ENCODE measurements at places on chromosomes 2 and 18.

- DNase-seq, result no peak
Observed at GRCh38 chr2:199458806-199459285, 1.1 kb upstream of the SATB2 start.

DNA sequence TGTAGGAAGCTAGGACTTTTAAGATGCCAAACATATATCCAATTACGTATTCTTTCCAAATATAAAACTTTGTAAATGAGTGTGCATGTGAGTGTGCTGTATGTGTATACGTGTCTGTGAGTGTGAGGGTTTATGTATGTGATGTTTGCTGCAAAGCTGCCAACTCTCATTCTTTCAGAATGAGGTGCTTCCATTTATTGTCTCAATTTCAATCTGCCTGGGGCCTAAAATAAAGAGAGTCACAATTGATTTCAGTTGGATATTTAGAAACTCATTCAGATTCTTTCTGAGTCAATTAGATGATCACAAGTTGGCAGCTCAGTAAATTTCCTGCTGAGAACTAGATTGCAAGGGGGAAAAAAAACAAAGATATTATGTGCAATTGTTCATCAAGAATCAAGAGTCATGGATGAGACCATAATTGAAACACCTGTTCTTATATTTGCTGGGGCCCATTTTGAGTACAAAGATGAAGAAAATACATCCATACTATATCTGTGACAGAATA, 621.2 kb upstream of the ACVR2A start:
- DNase-seq, result no peak

DNA sequence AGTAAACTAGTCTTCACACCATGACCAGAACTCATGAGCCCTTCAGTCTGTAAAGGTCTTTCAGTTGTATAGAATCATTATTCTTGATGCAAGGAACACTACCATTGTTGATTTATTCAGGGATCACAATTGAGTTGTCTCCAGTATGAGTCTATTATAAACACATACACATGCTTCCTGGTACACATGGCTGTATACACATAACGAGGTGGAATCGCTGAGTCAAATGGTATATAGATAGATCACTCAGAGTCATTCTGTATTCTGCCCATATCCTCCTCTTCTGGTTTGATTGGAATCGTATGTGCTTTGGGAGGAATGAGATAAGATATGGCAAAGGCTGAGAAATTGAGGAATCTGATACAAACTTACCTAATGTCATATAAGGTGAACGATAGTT, 216.0 kb downstream of the UBE2E3 start:
- DNase-seq, result no peak

DNA sequence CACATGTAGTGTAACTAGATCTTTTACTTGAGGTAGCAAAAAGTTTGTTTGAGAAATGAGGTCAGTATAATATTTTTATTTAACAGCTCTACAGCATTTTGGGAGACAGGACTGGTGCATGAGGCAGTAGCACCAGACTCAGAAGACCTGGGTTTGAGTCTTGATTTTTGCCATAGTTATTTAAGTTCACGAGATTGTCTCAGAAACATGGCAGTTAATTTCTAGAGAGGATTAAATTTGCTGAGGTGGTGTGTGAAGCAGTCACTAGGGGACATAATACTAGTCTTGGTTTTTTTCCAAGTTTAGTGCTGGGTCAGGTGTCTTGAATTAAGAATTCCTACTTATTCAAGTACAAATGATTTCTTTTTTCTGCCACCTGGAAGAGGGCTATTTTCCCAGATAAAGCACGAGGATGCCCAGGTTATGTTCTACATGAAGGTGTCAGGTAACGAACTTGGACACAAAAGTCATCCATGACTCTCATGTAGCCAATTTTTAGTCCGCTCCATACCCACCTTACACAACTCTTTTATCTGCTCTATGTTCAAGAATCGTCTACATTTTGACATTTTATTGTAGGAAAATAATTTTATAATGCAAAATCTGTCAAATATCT, 1.4 kb downstream of the MARCHF7 start:
- DNase-seq, result no peak

- peak; percentile 30 for DNase-seq
Observed at GRCh38 chr18:58180738-58181353, 136.8 kb downstream of the NEDD4L start.

DNA sequence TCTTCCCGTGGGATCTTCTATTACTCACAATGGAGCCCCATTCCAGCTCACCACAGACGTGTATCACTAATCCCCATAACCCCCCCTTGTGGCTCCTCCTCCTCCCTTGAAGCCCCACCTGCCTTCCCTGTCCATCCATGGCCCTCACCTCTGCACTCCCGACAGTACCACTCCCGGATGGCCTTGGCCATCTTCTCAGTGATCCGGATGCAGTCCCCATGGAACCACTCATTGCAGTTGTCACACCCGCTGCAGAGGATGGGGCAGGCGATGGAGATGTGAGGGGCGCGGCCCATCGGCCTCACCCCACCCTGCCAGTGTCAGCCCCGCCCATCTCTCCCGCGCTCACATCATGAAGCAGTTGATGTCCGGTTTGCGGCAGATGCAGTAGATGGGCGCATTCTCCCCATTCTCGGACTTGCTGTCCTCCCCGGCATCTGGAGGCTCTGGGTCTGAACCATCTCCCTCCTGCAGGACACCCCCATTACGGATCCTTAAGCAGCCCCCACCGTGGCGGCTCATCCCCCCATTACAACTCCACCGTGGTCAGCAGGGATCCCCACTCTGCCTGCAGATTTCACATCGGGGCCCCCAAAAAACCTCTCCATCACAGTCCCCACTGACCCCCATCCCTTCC, 983 bp downstream of the CXXC1 start:
- no peak for DNase-seq
